H54 (cell line): ENCODE measurements at places on chromosomes 13 and 19.

DNA sequence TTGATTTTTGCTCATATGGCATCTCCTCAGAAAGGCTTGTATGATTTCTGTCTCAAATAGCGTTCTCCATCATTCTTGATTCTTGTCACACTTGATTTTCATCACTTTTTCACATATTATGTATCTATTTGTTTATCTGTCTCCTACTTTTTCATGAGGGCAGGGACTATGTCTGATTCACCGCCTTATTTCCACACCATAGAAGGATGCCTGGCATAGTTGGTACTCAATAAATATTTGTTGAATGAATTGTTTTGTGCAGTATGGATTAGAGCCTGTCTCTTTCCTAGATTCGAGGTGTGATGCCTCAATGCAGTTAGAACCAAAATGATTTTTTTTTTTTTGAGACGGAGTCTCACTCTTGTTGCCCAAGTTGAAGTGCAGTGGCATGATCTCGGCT is 12.1 kb downstream of the SAE1 start:
- DNase-seq = no peak

GRCh38 chr13:53250977-53251376 is 222.4 kb downstream of the OLFM4 start:
- no peak for DNase-seq

DNA sequence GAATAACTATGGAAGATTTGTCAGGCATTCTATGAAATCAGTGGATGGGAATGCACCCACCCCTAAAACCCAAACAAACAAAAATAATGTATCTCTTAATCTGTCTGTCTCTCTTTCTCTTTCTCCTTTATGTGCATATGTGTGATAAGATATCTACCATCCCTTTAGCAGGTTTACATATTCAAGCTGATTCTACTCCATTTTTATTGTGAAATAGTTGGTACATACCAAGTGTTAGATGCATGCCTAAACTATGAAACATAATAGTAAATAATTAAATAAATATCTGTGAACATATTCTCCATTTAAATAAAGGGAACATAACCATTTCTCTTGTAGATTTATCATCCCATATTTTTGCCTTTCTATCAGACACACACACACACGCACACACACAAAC is 121.8 kb upstream of the PCDH9 start:
- no peak for DNase-seq

- no peak for DNase-seq
These were observed 66.0 kb upstream of the ZNF420 start for GRCh38 chr19:37012093-37012745.

DNA sequence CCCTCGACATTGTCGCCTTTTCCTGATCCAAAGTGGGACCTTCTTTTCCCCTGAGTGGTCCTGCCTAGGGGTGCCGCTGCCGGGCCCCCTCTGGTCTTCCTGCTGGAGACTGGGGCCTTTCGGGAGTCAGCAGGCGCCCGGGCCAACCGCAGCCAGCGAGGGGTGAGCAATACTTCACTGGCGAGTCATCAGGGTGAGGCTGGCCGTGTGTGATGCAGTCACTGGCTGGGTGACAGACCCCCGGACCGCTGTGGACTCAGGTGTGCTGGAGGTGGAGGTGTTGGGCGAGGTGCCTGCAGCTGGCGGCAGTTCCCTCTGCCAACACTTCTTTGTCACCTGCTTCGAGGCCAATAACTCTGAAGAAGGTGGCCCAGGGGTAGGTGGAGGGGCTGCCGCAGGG is 1.5 kb upstream of the CGB5 start:
- no peak for DNase-seq

- no peak for DNase-seq
These were observed 10.3 kb upstream of the CACNG7 start for GRCh38 chr19:53898636-53899341.

DNA sequence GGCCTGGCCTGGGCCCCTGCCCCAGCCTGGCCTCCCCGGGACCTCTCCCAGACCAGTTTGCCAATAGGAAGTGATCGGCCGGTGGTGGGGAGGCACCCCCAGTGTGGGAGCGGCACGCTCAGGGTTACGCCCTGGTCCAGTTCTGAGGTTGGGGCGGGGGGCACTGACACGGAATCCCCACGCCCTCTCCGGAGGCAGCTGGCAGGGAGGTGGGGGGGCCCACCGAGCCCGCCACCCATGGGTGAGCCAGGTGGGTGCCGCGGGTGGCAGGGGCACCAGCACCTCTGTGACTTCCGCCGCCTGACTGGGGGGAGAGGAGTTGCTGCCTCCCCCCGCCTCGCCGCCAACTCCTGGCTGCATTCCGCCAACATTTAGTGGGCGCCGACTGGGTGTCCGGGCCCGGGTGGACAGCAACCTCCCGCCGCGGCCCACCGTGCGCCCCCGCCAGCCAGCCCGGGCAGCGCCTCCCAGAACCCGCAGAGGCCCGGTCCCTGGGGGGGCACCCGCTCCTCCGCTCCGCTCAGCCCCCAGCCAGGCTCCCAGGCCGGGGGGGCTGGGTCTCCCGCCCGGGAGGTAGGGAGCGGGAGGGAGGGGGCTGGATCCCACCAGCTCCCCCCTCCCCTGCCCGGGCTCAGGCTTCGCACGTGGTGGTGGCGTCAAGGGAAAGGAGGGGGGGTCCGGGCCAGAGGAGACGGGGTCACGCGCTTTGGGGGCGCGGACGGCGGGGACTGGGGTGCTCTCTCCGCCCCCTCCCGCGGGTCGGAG is 2.0 kb downstream of the ZBTB7A start:
- no peak for DNase-seq

- no peak for DNase-seq
These were observed 134.7 kb downstream of the LHFPL6 start for GRCh38 chr13:39468306-39468705.

- no peak for DNase-seq
These were observed 77.6 kb upstream of the STARD13 start for GRCh38 chr13:33362986-33363727.

- no peak for DNase-seq
These were observed 526.6 kb downstream of the KLF12 start for GRCh38 chr13:73607489-73608156.

DNA sequence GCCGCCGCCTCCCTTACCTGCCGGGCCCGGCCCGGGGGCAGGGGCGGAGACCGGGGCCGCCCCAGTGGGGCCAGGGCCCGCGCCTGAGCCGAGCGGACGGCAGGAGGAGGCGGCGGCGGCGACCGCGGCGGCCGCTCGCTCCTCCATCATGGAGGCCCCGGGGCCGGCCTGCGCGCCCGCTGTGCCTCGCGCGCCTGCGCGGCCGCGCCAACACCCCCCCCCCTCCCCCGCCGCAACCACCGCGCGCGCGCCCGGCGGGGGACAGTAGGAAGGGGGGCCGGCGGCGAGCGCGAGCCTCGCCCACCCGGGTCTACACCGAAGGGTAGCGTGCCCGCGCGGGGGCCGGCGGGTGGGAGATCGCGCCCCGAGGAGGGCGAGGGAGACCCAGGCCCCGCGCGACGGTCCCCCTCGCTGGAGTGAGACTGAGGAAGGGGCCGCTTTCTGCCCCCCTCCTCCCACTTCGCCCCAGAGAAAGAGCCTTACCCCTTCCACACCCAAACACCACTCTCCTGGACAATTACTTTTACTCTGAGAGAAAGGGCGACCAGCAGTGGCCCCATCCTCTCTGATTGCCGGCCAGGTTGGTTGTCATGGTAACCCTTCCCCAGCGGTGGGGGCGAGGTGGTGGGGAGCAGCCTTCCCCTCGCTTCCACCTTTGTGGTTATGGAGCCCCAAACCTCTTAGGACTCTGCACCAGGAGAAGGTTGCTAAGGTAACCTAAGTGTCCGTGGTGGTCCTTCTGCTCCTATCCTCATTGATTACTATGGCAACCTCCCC is at the start of gene STRN4:
TSS of gene STRN4 (minus strand) at position 170 of the 777 bp plus-strand sequence. CDS start at position 150, 20 bp downstream.
- DNase-seq = peak; percentile 61

- DNase-seq = no peak
These were observed 141.2 kb downstream of the FLT1 start for GRCh38 chr13:28353679-28354078.

GRCh38 chr13:108220041-108220440 is 1.8 kb downstream of the ABHD13 start:
- DNase-seq = no peak

DNA sequence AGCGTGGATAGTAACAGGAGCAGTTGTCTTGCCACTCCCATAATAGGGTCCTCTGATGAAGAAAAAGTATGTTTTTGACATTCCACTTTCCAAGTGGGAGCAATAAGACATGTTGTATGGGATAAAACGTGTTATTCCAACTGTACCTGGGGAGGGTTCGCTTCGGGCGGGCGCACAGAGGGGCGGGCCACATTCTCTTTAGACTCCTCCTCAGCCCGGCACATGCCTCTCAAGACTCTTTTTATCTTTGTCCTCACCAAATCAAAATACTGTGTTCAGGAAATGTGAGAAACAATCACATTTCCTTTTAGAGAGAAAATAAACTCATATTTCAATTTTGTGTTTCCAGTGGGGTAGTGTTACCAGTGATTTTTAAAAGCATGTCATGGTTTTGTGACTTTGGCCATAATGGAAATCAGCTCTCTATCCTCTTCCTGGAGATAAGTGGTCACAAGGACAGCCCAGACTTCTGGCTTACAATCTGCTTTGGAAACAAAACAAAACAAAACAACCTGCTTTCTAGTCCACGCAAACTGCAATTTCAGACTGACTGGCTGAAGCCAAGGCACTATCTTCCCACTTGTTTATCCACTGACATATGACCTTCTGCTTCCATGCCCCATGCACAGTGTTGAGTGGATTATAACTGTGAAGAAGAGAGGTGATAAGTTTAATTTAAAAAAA is 276.1 kb downstream of the NALCN start:
- no peak for DNase-seq

- DNase-seq = no peak
These were observed 1596.6 kb downstream of the SLITRK5 start for GRCh38 chr13:89267734-89268133.

DNA sequence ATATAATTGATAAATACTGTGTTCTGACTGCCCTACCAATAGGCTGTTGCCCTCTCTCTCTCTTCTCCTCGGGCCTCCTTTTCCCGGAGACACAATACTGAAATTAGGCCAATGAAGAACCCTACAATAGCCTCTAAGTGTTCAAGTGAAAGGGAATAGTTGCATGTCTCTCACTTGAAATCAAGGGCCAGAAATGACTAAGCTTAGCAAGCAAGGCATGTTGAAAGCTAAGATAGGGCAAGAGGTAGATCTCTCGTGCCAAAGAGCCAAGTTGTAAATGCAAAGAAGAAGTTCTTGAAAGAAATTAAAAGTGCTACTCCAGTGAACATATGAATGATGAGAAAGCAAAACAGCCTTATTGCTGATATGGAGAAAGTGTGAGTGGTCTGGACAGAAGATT is 13.3 kb downstream of the KATNAL1 start:
- DNase-seq = no peak

- no peak for DNase-seq
These were observed 12.9 kb downstream of the STARD13 start for GRCh38 chr13:33272531-33273124.

DNA sequence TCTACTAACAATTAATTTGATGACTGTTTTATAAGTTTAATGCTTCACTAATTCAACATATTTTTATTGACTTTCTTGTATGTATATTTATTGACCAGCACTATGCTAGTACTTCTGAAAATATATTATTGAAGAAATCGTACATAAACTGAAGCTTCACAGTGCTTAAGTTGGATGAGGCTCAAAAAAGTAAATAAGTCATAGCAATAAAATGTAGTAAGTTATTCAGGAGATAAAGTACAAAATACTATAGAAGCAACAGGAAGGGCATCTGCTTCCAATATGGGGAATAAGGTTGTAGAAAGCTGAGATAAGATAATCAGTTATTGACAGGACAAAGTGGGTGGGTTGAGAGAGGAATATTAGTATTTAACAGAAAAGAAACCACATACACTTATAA is 944.9 kb upstream of the MIR17HG start:
- DNase-seq = no peak

- no peak for DNase-seq
These were observed 27.1 kb upstream of the UBL3 start for GRCh38 chr13:29877456-29878078.

- peak; percentile 3 for DNase-seq
These were observed 65.8 kb upstream of the SLITRK6 start for GRCh38 chr13:85864963-85865530.

DNA sequence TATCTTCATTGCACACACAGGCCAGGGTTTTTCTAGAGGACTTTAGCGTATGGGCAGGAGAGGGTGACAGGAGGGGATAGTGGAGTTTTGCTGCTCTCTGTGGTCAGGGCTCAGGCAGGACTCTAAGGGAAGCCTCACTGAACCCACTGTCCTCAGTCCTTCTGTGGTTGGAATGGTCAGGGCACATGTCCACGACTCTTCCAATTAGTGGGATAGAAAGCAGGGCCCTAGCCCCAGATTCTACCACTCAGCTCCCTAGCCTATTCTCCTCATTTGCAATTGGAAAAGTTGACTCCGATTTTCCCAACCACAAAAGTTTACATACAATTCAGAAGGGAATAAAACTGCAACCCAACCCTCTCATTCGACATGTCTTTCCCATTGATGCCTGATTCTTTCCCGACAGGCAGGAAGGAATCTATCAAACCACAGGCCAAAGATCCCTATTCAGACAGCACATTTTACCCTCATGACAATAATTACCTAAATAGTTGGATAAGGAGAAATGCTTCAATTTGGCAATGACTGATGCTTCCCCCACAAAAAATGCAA is 38.2 kb downstream of the TGDS start:
- no peak for DNase-seq

- no peak for DNase-seq
These were observed 76.4 kb upstream of the MCF2L start for GRCh38 chr13:112892426-112893206.

GRCh38 chr19:20070691-20071090 is 7.1 kb upstream of the ZNF90 start:
- no peak for DNase-seq

GRCh38 chr13:49220856-49221589 is 885 bp downstream of the MLNR start:
- DNase-seq = no peak

DNA sequence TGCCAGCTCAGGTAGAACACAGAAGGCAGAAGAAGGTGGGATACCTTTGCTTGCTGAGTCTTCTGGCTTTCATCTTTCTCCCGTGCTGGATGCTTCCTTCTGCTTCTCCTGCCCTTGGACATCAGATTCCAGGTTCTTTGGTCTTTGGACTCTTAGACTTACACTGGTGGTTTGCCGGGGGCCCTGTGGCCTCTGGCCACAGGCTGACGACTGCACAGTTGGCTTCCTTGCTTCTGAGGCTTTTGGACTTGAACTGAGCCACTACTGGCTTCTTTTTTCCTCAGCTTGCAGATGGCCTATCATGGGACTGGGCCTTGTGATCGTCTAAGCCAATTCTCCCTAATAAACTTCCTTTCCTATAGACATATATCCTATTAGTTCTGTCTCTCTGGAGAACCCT is 19.8 kb upstream of the ZNF331 start:
- DNase-seq = no peak

DNA sequence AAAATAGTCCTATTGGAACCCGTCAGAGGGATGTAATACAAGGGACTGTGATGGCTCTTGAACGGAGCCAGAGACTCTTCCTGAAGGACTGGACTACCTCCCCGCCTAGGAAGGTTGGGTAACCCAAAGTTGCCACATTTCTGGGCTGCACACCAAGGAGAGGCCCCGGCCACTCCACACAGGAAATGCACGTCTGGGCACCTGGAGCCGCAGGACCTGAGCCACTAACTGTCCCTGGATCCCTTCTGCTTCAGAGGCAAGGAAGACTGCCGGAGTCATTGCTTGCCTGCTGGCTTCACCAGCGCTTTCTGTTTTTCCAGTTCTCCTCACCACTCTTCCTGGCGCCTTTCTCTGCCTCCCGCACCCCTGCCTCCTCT is 1.2 kb upstream of the FLT1 start:
- no peak for DNase-seq
